Right atrium auricular region (tissue), 2 donors: ENCODE measurements at places on chromosomes 4 and X. TPM values are rescaled to one million over a fixed set of nuclear protein-coding genes. Genes with fewer than 3 reads are reported as not detected.

DNA sequence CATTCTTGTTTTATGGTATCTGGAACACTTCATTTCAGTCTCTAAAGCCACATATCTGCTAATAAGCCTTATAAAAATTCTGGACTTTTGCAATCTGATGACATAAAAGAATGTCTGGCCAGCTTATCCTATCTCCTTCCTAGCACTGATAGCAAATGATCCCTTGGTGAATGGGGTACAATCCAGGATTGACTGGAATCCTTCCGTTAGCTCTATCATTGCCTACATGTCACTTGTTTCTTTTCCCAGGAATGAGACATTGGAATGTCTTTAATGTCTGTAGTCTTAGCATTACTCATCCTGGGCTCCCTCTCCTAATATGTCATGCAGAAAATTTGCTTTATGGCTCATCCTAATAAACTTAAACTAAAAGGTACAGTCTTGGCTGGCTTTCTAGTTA is 14.8 kb upstream of the PABPC4L start:
- H3K4me3 ChIP-seq: no peak overlapping the region
- no peak overlapping the region for H3K27ac ChIP-seq
- DNase-seq: no peak
- H3K27me3 ChIP-seq: no peaks in the 10 kb centered on the region

The EFHC2 gene
- 4.5 TPM for total RNA-seq

The STOX2 gene
- total RNA-seq: 25.8 TPM

DNA sequence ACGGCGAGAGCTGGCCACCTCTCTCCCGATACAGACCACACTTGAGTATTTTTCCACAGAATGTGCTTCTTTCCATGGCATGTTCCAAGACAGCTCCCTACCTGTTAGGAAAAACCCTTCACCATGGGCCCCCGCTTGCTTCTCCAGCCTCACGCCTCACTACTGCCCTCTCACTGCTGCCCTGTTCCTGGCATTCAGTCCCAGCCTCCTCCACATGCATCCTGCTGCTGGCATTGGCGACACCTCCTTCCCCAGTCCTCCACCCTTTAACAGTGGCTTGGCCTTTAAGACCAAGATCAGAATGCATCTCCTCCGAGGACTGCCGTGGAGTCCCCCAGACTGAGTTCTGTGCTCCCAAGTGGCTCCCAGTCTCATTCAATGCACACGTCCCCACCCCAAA is 10.7 kb downstream of the PNMA6F start:
- H3K27me3 ChIP-seq: no peaks in the 10 kb centered on the region
- no peaks in the 10 kb centered on the region for H3K4me1 ChIP-seq
- H3K27ac ChIP-seq: no peak overlapping the region
- no peak for DNase-seq

- peaks cover 2% of the 10 kb centered on the region for H3K4me1 ChIP-seq
- H3K36me3 ChIP-seq: peaks cover 14% of the 10 kb centered on the region
- H3K27me3 ChIP-seq: no peaks in the 10 kb centered on the region
Observed at GRCh38 chr4:109708990-109709389, 5.7 kb upstream of the CASP6 start.

The CXCL1 gene
- total RNA-seq: 8.5 TPM

DNA sequence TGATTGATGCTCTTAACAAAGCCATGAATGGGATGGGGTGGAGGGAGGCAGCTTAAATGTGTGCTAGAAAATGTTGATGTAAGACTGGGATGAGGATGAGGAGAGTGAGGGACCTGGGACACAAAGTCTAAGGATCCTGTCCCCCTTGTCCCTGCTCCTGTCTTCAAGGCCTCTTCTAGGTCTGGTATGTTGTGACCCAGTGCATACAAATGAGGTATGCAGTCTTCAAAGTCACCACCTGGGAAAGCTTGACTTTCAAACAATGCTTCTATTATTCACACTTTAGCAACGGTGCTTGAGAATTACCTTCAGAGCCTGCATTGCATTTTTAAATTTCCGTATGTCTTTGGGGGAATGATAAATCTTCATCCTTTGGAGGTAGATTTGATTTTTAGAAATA is 88.4 kb upstream of the SLC34A2 start:
- H3K36me3 ChIP-seq: no peaks in the 10 kb centered on the region
- DNase-seq: no peak
- no peak overlapping the region for H3K27ac ChIP-seq
- H3K27me3 ChIP-seq: no peaks in the 10 kb centered on the region

DNA sequence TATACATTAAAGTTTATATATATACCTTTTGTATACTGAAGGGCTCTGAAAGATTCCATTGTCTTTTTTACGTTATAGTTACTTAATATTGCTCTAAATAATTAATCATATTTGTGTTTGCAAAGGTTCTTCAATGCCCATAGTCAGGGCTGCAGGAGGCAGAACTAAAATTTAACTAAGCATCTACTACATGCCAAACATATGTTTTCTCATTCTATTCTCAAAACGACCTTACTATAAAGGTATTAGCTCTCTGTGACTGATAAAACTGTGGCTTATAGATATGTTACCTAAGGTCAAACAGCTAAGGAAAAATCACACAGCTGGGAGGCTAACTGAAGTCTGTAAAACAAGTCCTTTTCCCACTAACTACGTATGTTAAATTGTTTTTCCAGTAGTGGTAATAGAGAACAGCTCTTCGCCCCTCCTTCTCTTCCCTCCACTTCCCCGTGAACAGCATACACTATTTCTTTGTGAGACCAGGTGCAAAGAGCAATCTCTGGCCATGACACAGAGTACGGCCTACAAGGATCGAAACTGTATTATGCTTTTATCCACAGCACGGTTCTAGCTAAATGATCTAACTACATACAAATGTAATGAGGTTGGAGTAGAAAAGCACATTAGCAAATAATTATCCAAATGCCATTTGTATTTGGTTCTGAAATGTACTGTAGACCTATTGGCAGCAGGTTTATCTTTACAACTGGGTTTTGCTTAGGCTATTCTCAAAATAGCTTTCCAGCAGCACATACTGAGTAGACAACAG is 1.7 kb downstream of the CNOT6L start:
- peak overlapping the region; percentile 99 for H3K27ac ChIP-seq
- DNase-seq: no peak
- peak overlapping the region; percentile 84 for H3K4me3 ChIP-seq
- no peaks in the 10 kb centered on the region for H3K27me3 ChIP-seq
- peaks cover 38% of the 10 kb centered on the region for H3K4me1 ChIP-seq

- H3K4me3 ChIP-seq: peak overlapping the region; percentile 38
- H3K27ac ChIP-seq: peak overlapping the region; percentile 38
- no peaks in the 10 kb centered on the region for H3K27me3 ChIP-seq
- H3K36me3 ChIP-seq: no peaks in the 10 kb centered on the region
- no peaks in the 10 kb centered on the region for H3K4me1 ChIP-seq
Observed at GRCh38 chrX:49230500-49231232, 2.5 kb downstream of the CACNA1F start.

The SCOC gene
- total RNA-seq: 53.3 TPM

DNA sequence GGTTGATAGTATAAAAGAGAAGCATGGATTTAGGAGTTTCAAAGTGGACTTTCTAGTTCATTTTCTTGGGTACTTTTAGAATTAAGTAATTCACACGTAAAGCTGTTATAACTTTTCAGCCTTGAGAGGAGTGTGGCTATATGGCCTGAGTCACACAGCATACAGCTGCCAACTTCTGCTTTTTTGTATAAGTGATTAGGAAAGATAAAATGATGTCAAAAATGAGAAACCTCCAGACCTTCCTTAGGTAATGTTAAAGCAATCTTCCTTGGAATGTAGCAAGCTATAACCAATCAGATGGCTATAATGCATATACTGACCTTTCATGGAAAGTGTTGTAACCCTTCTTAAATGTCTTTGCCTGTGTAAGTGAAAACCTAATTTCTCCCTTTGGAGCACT is 39.2 kb downstream of the RAB40AL start:
- H3K36me3 ChIP-seq: no peaks in the 10 kb centered on the region
- H3K4me3 ChIP-seq: no peak overlapping the region
- no peak for DNase-seq
- no peaks in the 10 kb centered on the region for H3K27me3 ChIP-seq

DNA sequence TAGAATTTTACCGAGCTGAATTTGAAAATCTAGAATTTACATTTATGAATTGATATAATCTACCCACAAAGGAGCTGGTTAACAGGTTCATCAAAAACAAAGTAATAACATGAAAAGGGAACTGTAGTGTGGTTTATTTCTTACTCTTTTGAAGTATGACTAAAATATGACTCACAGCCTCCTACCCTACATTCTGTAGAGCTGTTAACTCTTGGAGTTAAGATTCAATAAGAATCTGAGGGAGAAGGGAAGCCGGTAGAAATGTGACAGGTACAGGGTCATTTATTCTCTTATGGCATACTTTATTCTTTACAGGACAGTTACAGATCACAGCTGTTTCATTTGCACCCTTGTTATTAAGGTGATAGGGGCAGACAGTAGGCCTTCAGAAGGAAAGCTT is 132.2 kb upstream of the FAM47B start:
- H3K4me3 ChIP-seq: no peak overlapping the region
- no peaks in the 10 kb centered on the region for H3K36me3 ChIP-seq
- no peaks in the 10 kb centered on the region for H3K27me3 ChIP-seq

DNA sequence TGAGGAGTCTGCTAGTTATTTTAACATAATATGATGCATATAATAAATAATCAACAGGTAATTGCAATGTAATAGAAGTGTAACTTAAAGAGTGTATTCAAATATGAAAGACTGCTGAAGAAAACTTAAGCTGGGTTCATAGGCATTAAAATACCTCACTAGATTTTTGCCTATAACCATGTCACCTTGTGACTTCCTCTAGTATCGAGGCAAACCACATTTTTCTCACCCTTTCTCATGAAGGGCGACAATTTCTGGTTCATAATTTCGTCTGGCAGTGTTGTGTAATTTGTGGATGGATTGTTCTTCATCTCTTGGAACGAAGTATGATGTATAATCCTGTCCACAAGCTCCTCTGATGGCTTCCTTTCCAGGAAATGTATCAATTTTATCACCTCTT is 16.0 kb downstream of the SULT1E1 start:
- no peak overlapping the region for H3K4me3 ChIP-seq
- no peak overlapping the region for H3K27ac ChIP-seq
- no peaks in the 10 kb centered on the region for H3K36me3 ChIP-seq
- no peaks in the 10 kb centered on the region for H3K4me1 ChIP-seq

The IL2RG gene
- not detected for total RNA-seq

The ANXA3 gene
- total RNA-seq: 39.4 TPM
